ENCODE measurements at places on chromosomes 7 and 10.

DNA sequence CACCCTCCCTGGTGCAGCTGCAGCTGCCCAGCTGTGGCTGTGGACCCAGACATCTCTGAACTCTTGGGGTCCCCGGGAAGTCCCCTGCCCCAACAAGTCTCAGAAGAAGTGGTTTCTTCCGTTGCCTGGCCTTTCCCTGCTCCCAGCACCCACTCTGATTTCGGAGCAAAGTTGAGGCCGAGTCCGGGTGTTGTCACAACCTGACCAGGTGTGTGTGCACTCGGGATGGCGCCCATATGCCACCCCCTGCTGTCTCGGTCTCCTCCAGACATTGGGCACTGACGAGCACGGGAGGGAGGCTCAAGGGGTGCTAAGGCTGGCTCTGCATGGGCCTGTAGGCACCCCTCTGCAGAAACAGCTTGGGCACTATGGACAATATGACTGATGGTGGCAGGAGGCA is 1055.3 kb downstream of the REEP3 start:
- H3K4me3 ChIP-seq, result no peak overlapping the region
- DNase-seq, result no peak
- H3K4me1 ChIP-seq, result no peaks in the 10 kb centered on the region
- H3K36me3 ChIP-seq, result no peaks in the 10 kb centered on the region

- no peak for DNase-seq
- no peaks in the 10 kb centered on the region for H3K36me3 ChIP-seq
- no peaks in the 10 kb centered on the region for H3K27me3 ChIP-seq
- peaks cover 11% of the 10 kb centered on the region for H3K4me1 ChIP-seq
These were observed 123.9 kb downstream of the DNAJB6 start for GRCh38 chr7:157460721-157461120.

GRCh38 chr10:97575127-97575668 is 2.6 kb downstream of the ANKRD2 start:
- no peak overlapping the region for H3K27ac ChIP-seq
- H3K4me1 ChIP-seq, result no peaks in the 10 kb centered on the region
- H3K4me3 ChIP-seq, result no peak overlapping the region
- peak; percentile 18 for DNase-seq

GRCh38 chr7:2082139-2082998 is 150.4 kb downstream of the MAD1L1 start:
- H3K36me3 ChIP-seq, result peaks cover 21% of the 10 kb centered on the region
- H3K4me3 ChIP-seq, result no peak overlapping the region
- peaks cover 31% of the 10 kb centered on the region for H3K4me1 ChIP-seq
- no peaks in the 10 kb centered on the region for H3K27me3 ChIP-seq

GRCh38 chr10:627032-627992 is 62.2 kb downstream of the DIP2C start:
- H3K27ac ChIP-seq, result no peak overlapping the region
- H3K36me3 ChIP-seq, result no peaks in the 10 kb centered on the region
- H3K4me3 ChIP-seq, result no peak overlapping the region
- H3K27me3 ChIP-seq, result peaks cover 11% of the 10 kb centered on the region
- H3K4me1 ChIP-seq, result peaks cover 6% of the 10 kb centered on the region
- DNase-seq, result no peak

DNA sequence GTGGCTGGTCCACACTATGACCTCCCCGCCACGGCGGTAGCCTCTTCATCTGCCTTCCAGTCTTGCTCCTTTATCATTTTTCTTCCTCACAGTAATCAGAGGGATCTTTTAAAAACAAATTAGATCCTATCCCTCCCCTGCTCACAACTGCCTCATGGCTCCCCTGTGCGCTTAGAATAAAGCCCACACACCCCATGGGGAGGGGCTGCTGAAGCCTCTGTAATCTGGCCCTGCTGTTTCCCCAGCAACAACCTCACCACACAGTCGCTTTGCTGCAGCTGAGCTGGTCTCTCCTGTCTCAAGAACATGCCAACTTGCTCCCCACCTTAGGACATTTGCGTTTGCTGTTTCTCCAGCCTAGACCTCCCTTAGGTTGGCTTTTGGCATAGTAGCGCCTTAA is 41.0 kb downstream of the SP8 start:
- no peak overlapping the region for H3K27ac ChIP-seq
- no peak overlapping the region for H3K4me3 ChIP-seq
- H3K27me3 ChIP-seq, result peaks cover 3% of the 10 kb centered on the region
- no peaks in the 10 kb centered on the region for H3K4me1 ChIP-seq
- DNase-seq, result no peak

DNA sequence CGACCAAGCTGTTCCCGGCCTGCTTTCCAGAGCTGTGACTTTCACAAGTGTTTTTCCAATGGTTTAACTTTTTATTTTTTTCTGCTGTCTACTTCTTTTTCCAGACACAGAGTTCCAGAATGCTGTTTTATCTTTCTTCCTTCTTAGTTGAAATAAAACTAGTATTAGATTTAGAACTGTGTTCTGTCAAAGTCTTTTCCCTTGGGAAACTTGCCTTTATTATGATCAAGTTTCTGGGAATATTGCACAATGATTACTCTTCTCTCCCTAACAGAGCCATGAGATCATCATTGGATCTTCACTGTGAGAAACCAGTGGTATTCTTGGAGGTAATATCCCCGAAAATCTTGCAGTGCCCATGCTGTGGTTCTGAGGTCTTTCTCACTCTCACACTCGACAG is 104.9 kb upstream of the KCND2 start:
- DNase-seq, result no peak
- H3K4me1 ChIP-seq, result no peaks in the 10 kb centered on the region
- no peaks in the 10 kb centered on the region for H3K27me3 ChIP-seq
- H3K4me3 ChIP-seq, result no peak overlapping the region

- no peak overlapping the region for H3K4me3 ChIP-seq
- no peaks in the 10 kb centered on the region for H3K36me3 ChIP-seq
- H3K4me1 ChIP-seq, result no peaks in the 10 kb centered on the region
- no peak overlapping the region for H3K27ac ChIP-seq
These were observed 433.4 kb upstream of the NFE2L3 start for GRCh38 chr7:25718596-25718995.

DNA sequence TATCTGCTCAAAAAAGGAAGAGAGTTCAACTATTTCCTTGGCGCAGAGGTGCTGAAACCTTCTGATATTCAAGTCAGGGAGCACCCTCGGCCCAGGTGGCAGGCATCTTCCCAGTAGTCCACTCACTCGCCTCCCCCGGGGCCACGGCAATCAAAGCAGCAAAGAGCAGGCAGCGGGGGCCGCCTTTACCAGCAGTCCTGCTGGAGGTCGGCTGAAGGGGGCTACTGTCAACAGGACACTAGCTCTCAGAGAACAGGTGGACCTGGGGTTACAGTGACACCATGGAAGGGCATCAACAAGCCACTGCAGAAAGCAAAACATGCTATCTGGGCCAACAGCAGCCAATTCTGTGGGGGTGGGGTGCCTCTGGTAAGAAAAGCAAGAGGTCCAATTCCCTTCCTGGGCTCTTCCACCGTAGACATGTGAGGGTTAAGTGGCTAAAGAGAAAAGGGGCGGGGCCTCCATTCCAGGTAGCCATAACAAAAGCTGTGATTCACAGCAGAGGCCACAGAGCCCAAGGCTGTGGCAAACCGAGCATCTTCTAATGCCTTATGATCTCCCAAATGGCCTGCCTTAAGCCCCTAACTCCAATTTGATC is 9.4 kb downstream of the FZD9 start:
- DNase-seq, result no peak
- H3K4me1 ChIP-seq, result peaks cover 4% of the 10 kb centered on the region
- H3K4me3 ChIP-seq, result no peak overlapping the region

DNA sequence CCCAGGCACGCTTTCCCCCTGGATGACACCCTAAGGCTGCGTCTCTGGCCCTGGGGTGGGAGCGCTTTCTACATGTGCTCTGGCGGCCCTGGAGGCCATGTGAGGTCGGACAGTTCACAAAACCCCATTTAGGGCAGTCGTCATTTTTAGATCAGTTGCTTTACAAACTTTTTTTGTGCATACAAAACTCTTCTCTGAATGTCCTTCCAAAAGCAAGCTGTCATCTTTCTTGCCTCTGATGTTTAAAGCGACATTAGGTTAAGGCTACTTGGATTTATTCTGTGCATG is 5.9 kb downstream of the MAFK start:
- no peaks in the 10 kb centered on the region for H3K27me3 ChIP-seq
- no peak for DNase-seq
- H3K4me1 ChIP-seq, result peaks cover 44% of the 10 kb centered on the region
- H3K4me3 ChIP-seq, result no peak overlapping the region

- H3K27ac ChIP-seq, result no peak overlapping the region
- peak; percentile 56 for DNase-seq
- H3K36me3 ChIP-seq, result no peaks in the 10 kb centered on the region
- H3K4me1 ChIP-seq, result peaks cover 19% of the 10 kb centered on the region
These were observed 33.8 kb upstream of the ZFAND2A start for GRCh38 chr7:1193593-1194424.

- H3K4me1 ChIP-seq, result no peaks in the 10 kb centered on the region
- H3K27me3 ChIP-seq, result no peaks in the 10 kb centered on the region
- no peak overlapping the region for H3K4me3 ChIP-seq
- H3K27ac ChIP-seq, result no peak overlapping the region
- no peak for DNase-seq
These were observed 924.5 kb upstream of the MBL2 start for GRCh38 chr10:53697038-53697437.

- H3K4me1 ChIP-seq, result no peaks in the 10 kb centered on the region
- DNase-seq, result no peak
- H3K4me3 ChIP-seq, result no peak overlapping the region
- H3K27ac ChIP-seq, result no peak overlapping the region
- no peaks in the 10 kb centered on the region for H3K27me3 ChIP-seq
- no peaks in the 10 kb centered on the region for H3K36me3 ChIP-seq
These were observed 240.0 kb downstream of the SDHAF3 start for GRCh38 chr7:97357459-97357858.

GRCh38 chr7:129986600-129986999 is 33.8 kb upstream of the UBE2H start:
- no peaks in the 10 kb centered on the region for H3K36me3 ChIP-seq
- no peak overlapping the region for H3K4me3 ChIP-seq
- no peaks in the 10 kb centered on the region for H3K27me3 ChIP-seq
- DNase-seq, result no peak
- H3K4me1 ChIP-seq, result peaks cover 9% of the 10 kb centered on the region

DNA sequence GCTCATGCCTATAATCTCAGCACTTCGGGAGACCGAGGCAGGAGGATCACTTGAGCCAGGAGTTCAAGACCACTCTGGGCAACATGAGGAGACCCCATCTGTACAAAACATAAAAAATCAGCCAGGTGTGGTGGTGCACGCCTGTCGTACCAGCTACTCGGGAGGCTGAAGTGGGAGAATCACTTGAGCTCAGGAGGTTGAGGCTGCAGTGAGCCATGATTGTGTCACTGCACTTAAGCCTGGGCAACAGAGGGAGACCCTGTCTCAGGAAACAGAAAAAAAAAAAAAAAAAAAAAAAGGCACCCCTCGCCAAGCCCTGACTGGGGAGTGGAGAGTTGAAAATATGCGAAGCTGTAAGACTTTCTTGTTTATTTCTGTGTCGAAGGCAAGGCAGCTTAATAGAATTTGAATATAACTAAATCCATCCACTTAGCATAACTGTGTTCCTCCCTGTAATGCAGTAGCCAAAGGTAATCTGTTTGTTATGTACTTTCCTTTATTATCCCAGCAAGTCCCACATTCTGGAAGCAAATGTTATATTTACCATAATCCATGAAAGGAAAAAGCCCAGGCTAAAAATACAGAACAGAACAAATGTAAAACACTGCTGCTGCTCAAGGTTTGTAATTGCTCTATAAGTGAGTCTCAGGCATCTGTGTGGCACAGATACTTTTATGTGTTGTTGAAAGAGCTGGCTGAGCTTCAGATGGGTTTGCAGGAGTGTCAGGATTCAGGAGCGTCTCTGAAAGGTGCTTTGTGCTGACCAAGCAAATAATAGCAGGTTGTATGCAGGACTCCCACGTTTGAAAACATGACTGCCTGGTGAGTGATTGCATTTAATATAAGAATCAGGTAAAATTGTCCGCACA is 127.2 kb downstream of the CELF2 start:
- no peaks in the 10 kb centered on the region for H3K36me3 ChIP-seq
- peak overlapping the region; percentile 74 for H3K4me3 ChIP-seq
- no peak for DNase-seq
- peaks cover 92% of the 10 kb centered on the region for H3K4me1 ChIP-seq
- peak overlapping the region; percentile 93 for H3K27ac ChIP-seq

DNA sequence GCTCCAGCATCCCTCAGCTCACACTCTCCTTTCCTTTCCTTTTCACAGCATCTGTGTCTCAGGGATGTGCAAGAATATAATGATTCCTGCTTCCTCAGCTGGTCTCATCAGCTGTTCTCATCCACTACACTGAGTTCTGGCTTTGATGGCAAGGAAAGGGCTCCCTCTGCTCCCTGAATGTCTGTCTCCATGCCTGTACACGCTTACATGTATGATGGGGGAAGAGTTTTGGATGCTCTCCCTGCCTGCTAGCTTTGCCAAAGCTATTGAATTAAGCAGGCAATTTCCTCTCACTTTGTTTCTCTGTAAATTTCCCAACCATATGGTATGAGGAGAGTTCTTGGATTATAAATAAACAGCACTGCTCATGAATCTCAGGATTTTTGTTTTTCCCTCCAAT is 254.5 kb downstream of the SORCS3 start:
- H3K27me3 ChIP-seq, result peaks cover 4% of the 10 kb centered on the region
- no peak overlapping the region for H3K27ac ChIP-seq
- no peaks in the 10 kb centered on the region for H3K4me1 ChIP-seq
- H3K36me3 ChIP-seq, result no peaks in the 10 kb centered on the region
- H3K4me3 ChIP-seq, result no peak overlapping the region

DNA sequence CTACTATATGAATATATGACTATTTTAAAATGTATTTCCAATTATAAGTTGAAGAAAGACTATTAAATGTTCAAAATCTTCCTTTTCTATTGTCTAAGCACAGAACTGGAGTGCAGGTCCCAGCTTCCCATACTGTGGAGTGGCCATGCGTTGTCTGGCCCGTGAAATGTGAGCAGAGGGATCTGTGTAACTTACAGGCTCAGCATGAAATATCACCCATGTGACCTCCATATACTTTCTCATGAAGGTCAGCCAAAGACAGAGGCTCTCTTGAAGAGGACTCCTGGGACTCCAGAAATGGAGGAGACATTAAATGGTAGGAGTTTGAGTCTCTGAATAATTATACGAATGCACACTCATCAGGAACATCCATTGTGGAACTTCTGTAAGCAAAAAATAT is 92.4 kb upstream of the CAV2 start:
- no peaks in the 10 kb centered on the region for H3K4me1 ChIP-seq
- DNase-seq, result no peak
- no peaks in the 10 kb centered on the region for H3K36me3 ChIP-seq

DNA sequence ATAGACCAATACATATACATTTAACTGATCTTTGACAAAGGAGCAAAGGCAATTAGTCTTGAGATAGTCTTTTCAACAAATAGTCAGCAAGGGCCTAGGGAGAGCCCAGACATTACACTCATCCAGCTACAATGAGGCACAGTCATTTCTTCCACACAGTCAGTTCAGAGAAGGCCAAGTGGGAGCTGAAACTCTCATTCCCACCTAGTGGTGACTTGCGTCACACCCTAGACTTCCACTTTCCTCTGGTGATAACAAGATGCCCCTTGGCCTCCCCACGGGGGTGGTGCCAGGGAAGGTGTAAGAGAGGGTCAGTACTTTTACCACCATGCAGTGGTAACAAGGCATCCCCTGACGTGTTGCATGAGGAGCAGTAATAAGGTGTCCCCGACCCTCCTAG is 8.0 kb downstream of the FRMPD2 start:
- peaks cover 2% of the 10 kb centered on the region for H3K4me1 ChIP-seq
- no peak for DNase-seq
- H3K27me3 ChIP-seq, result peaks cover 1% of the 10 kb centered on the region
- no peak overlapping the region for H3K27ac ChIP-seq

GRCh38 chr7:88127637-88128290 is 92.1 kb downstream of the SRI start:
- no peak overlapping the region for H3K4me3 ChIP-seq
- no peak overlapping the region for H3K27ac ChIP-seq

- no peak overlapping the region for H3K4me3 ChIP-seq
- peaks cover 64% of the 10 kb centered on the region for H3K36me3 ChIP-seq
- H3K4me1 ChIP-seq, result peaks cover 36% of the 10 kb centered on the region
- DNase-seq, result no peak
These were observed 139.6 kb downstream of the SND1 start for GRCh38 chr7:127791446-127792189.

Data from activated T-cell treated with anti-CD3 and anti-CD28 coated beads, Interleukin-2, amount 50 U/mL, for 24 hours (primary cell).